ENCODE measurements at places on chromosomes 5 and 9.
A peak's percentile ranks its signal among the peaks of the same experiment; 100 is the strongest.

DNA sequence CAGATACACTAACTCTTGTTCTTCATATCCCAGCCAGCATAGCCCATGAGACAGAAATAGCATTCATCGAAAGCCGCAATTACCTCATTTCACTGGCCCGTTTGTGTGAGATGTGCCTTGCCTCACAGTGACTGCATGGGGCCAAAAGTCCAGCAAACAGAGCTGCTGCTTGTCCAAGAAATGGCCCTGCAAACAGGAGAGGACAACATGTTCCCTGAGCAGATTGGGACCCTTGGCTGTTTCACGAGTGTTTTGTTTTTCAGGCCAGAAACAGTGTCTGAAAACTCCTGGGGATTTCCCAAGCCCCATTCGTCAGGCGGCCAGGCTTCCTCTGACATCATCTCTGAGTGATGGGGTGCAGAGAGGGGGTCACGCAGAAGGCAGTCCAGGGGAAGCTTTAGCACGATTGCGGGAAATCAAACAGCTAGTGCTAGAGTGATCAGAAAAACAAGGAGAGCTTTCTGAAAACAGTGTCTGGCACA lies 503.6 kb upstream of the PAPPA start:
- no peak overlapping the region for H3K4me3 ChIP-seq
- H3K27me3 ChIP-seq, result no peaks in the 10 kb centered on the region
- no peaks in the 10 kb centered on the region for H3K4me1 ChIP-seq
- H3K27ac ChIP-seq, result no peak overlapping the region
- no peak for DNase-seq

DNA sequence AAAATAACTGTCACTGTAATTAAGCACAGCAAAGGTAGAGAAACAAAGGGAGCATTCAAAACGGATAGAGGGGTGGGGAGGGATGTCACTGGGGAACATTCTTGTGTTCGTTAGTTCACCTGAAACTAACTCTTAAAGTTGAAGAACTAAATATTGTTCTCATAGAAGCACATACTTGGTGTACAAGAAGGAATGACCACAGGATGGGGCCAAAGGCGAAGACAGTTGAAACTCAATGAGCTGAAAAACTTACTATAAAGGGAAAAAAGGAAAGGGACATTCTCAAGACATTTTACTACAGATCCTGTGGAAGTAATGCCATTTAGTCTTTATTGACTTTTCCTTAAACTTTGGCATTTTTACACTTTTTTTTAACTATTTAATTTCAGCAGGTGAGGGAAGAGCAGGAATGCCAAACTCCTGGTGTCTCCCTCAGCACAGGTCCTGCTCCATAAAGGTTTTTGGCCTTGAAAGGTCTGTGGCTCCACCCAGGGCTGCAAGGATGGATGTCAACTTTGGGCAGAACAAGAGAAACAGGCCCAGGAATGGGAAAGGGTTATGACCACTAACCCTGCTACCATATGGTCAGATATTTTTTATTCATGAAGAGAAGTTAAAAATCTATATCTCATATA lies 197.6 kb upstream of the RASA1 start:
- no peak overlapping the region for H3K27ac ChIP-seq
- DNase-seq, result no peak
- H3K36me3 ChIP-seq, result no peaks in the 10 kb centered on the region
- no peaks in the 10 kb centered on the region for H3K27me3 ChIP-seq
- peaks cover 16% of the 10 kb centered on the region for H3K4me1 ChIP-seq
- no peak overlapping the region for H3K4me3 ChIP-seq

GRCh38 chr5:169763376-169764017 lies 126.4 kb downstream of the DOCK2 start:
- no peak overlapping the region for H3K4me3 ChIP-seq
- no peaks in the 10 kb centered on the region for H3K27me3 ChIP-seq
- H3K4me1 ChIP-seq, result no peaks in the 10 kb centered on the region

GRCh38 chr5:88999853-89000252 lies 116.9 kb upstream of the MEF2C start:
- H3K4me3 ChIP-seq, result no peak overlapping the region
- no peak overlapping the region for H3K27ac ChIP-seq
- DNase-seq, result no peak

GRCh38 chr5:106451998-106452397 lies 1218.7 kb downstream of the EFNA5 start:
- no peak for DNase-seq
- H3K4me1 ChIP-seq, result no peaks in the 10 kb centered on the region
- no peaks in the 10 kb centered on the region for H3K27me3 ChIP-seq

GRCh38 chr5:163914910-163915309 lies 409.5 kb downstream of the MAT2B start:
- H3K4me1 ChIP-seq, result no peaks in the 10 kb centered on the region
- H3K27me3 ChIP-seq, result no peaks in the 10 kb centered on the region

DNA sequence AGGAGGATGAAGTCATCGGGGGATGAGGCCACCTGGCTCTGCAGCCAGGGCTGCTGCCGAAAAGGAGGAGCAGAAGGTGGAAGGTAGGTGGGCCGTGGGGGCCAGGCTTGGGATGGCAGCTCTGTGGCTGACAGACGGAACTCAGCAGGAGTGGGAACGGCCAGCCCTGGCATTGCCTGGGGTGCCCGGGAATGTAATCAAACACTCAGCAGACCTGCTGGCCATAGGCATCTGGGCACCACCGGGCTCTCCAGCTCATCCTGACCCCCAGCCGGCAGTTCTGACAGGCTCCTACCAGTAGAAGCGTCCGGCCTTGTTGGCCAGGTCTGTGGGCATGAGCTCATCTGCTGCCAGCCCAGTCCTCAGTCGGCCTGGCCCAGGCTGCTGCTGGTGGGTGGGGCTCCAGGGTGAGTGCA lies 4.3 kb upstream of the FAT2 start:
- no peaks in the 10 kb centered on the region for H3K36me3 ChIP-seq
- DNase-seq, result no peak
- H3K27me3 ChIP-seq, result no peaks in the 10 kb centered on the region
- H3K4me3 ChIP-seq, result no peak overlapping the region
- no peaks in the 10 kb centered on the region for H3K4me1 ChIP-seq
- H3K27ac ChIP-seq, result no peak overlapping the region

DNA sequence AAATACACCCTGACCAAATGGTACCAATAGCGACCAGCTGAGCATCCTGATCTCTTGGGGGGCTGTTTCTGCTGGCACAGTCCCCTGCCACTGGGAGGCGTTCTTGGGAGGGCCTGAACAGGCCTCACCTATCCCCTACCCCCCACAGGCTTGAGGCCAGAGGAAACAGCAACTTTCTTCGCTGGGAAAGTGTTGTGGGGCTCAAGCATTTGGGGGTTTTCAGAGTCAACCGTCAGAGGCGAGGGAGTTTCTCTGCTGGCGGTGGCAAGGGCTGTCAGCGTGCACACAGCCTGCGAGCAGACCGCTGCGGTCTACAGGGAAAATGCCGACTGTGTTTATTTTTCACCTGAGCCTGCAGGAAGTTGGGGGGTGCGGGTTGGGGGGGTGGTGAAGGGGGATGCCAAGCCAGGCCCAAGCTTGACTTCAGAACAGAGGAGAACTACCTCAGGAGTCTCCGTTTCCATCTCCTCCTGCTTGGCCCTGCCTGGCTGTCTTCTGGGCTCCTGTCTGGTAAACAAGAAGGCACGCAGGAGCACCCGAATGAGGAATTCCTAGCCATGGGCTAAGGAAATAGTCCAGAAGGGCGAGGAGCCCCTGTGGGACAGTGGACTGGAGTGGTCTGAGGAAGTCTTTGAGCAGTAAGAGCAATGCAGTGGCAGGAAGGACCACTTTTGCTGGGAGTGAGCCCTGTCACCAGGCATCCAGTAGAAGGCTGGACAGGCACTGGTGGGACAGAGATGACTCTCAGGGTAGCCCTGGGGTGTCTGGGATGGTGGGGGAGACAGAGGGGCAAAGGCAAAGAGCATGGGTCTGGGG lies 18.1 kb downstream of the TCF7 start:
- no peaks in the 10 kb centered on the region for H3K27me3 ChIP-seq
- H3K4me1 ChIP-seq, result peaks cover 100% of the 10 kb centered on the region
- peaks cover 62% of the 10 kb centered on the region for H3K36me3 ChIP-seq
- peak overlapping the region; percentile 72 for H3K4me3 ChIP-seq
- H3K27ac ChIP-seq, result peak overlapping the region; percentile 78

DNA sequence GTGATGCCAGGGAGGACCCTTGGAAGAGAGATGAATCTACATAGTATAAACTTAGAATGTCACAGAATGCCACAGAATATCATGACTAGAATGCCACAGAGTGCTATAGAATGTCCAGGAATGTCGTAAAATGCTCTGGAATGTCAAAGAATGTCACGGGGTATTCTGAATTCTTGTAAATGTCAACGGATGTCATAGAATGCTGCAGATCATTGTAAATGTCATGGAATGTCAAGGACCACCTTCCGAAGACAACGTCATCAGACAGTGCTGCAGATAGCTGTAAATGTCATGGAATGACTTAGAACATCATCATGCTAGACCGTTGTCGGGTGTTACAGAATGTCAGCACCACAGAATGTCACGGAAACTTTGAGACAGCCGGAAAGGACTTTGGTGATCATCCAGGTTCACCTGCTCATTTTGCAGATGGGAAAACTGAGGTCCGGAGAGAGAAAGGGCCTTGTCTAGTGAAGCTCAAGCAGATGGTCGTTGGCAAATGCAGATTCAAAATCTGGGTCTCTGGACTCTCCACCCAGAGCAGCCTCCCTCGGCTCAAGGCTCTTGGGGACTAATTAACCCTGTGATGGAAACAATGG lies 117.1 kb downstream of the LHX2 start:
- no peaks in the 10 kb centered on the region for H3K36me3 ChIP-seq
- no peak overlapping the region for H3K27ac ChIP-seq
- H3K27me3 ChIP-seq, result no peaks in the 10 kb centered on the region
- H3K4me1 ChIP-seq, result peaks cover 4% of the 10 kb centered on the region
- H3K4me3 ChIP-seq, result no peak overlapping the region

DNA sequence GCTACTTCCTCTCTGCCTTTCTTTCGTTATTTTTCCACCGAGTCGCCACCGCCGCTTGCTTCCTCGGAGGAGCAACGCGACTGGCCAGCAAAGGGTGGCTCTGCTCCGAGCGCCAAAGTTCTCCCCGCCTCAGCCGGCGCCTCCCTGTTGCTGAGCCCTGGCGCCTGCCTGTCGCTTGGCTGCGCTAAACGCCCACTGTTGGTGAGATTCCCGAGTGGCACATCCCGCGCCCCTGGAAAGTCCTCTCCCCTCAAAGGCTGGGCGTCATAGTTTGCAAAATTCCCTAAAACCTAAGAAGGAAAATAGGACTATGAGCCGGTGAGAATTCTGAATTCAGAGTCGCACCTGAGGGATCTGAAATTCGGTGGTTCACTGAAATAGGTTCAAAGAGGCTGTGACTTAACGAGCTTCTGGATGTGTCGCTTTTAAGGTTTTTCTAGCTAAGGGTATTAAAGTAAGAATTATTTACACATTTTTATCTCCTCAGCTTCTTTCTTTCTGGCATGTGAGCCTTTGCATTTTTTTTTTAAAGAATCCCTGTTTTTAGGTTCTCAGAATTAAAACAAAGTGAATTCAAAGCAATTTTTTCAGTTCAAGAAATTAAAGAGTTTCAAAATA lies at the start of gene GRIN3A:
GRIN3A (minus strand) TSS at position 82 of the 618 bp plus-strand sequence. CDS start 668 bp downstream, outside the sequence.
- no peak within 1 kb of the TSS for H3K27ac ChIP-seq
- H3K27me3 ChIP-seq, result peaks cover 11% of the 10 kb centered on the region
- H3K36me3 ChIP-seq, result no peaks in the 10 kb centered on the region
- H3K4me3 ChIP-seq, result no peak within 1 kb of the TSS
- no peak for DNase-seq
- no peaks in the 10 kb centered on the region for H3K4me1 ChIP-seq

DNA sequence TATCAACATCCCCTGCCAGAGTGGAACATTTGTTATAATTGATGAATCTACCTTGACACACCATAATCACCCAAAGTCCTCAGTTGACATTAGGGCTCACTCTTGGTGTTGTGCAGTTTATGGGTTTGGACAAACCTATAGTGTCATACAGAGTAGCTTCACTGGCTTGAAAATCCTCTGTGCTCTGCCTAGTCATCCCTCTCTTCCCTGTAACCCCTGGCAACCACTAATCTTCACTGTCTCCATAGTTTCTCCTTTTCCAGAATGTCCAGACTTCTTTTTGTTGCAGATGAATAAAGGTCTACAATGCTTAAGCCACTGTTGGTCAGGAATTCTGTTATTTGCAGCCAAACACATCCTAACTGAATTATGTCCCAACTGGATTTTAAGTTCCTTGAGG lies 22.5 kb upstream of the SUB1 start:
- no peaks in the 10 kb centered on the region for H3K36me3 ChIP-seq
- H3K4me1 ChIP-seq, result no peaks in the 10 kb centered on the region
- no peak overlapping the region for H3K27ac ChIP-seq
- H3K27me3 ChIP-seq, result no peaks in the 10 kb centered on the region
- H3K4me3 ChIP-seq, result no peak overlapping the region

- no peak for DNase-seq
- no peak overlapping the region for H3K4me3 ChIP-seq
- no peak overlapping the region for H3K27ac ChIP-seq
- H3K36me3 ChIP-seq, result no peaks in the 10 kb centered on the region
- H3K4me1 ChIP-seq, result no peaks in the 10 kb centered on the region
Observed at GRCh38 chr9:82764061-82764668, 298.8 kb downstream of the RASEF start.

- H3K4me1 ChIP-seq, result no peaks in the 10 kb centered on the region
- no peak for DNase-seq
- no peak overlapping the region for H3K27ac ChIP-seq
- no peaks in the 10 kb centered on the region for H3K36me3 ChIP-seq
- no peak overlapping the region for H3K4me3 ChIP-seq
Observed at GRCh38 chr5:17816944-17817343, 182.7 kb downstream of the TAF11L14 start.

GRCh38 chr9:131951905-131952304 lies 127.8 kb downstream of the MED27 start:
- no peak for DNase-seq
- no peak overlapping the region for H3K27ac ChIP-seq
- no peaks in the 10 kb centered on the region for H3K27me3 ChIP-seq

GRCh38 chr5:170519549-170519948 lies 15.7 kb downstream of the KCNIP1 start:
- H3K4me1 ChIP-seq, result no peaks in the 10 kb centered on the region
- H3K36me3 ChIP-seq, result no peaks in the 10 kb centered on the region

DNA sequence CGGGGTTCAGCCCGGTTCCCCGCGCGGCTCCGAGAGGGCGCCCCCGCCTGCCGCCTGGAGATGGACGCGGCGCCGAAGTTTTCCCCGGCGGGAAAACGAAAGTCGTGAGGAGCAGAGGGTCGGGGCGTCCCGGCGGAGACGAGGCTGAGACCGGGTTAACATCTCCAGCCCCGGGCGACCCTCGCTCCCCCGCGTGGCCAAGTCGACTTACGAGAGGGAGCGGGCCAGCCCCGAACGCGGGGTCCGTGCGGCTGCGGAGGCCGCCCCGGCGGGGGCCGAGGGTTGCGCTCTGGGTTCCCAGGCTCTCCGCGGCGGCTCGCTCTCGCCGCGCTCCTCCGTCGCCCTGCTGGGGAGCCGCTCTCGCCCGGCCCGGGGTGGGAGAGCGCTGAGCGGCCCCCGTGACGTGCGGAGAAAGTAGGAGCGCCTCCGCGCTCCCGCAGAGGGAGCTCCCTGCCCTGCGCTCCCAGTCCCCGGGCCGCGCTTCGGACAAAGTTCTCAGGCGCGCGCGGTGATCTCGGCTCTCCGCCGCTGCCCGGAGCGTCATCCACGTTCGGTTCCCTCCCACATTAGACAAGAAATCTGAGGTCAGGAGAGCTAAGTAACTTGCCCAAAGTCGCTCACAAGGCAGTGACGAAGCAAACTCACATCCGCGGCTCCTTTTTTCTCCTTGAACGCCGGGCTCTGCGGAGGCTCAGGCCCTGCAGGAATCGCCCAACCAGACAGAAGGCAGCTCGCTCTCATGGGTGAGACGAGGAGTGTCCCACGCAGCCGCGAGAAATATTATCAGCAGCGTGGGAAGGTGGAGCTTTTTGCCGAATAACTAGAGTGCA lies 1.2 kb upstream of the GCNT4 start:
- no peaks in the 10 kb centered on the region for H3K36me3 ChIP-seq
- H3K27me3 ChIP-seq, result no peaks in the 10 kb centered on the region
- peak; percentile 60 for DNase-seq
- peak overlapping the region; percentile 67 for H3K4me3 ChIP-seq
- peaks cover 81% of the 10 kb centered on the region for H3K4me1 ChIP-seq

All from CD8-positive, alpha-beta memory T cell (primary cell).